Daoy (cell line): ENCODE measurements at places on chromosomes 6 and 20. TPM values are rescaled to one million over a fixed set of nuclear protein-coding genes. Genes with fewer than 3 reads are reported as not detected.

- DNase-seq, result no peak
Observed at GRCh38 chr6:99559057-99559456, 9.4 kb downstream of the CCNC start.

DNA sequence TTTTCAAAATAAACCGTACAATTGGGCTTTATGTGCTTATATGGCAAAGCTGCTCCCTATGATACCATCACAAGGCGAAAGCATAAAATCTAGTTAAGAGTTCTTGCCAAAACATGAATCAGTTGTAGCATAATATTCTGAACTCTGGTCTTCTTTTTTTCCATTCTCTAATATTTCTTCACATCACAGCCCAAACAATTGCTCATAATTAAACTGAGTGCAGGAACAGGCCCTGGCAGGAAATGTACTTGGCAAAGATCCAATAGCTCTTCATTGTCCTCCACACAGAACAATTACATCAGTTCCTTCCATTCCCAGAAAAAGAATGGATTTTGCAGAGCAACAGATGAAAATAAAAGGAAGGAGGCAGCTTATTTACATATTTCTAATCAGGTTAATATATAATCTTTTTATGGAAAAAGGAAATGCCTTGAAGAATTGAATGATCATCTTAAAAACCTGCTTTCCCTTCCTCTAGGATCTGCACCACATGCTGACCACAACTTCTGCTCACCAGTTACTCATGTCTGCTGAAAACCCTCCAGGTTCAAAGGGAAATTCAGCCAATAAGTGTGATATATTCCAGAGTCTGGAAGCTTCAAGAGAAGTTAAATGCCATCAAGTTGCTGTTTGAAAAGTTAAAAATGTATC is 123.3 kb upstream of the COL21A1 start:
- peak; percentile 85 for DNase-seq

DNA sequence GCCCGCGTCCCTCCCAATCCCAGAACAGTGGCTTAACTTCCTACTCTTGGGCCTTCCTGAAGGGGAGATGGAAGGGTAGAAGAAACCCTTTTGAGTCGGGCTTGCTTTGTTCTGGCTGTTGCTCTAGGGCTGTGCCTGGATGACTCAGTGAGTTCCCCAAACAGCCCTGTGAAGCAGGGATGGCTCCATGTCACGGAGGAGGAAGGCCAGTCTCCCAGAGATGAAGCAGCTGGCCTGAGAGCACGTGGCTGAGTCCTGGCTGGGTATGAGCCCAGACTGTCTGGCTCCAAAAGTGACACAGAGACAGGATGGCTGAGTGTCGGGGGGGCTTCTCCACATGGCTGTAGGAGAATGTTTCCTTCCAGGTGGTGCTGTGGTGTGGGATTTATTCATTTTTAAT is 4.6 kb downstream of the SYTL3 start:
- peak; percentile 72 for DNase-seq

- peak; percentile 21 for DNase-seq
Observed at GRCh38 chr20:61478094-61478493, 226.0 kb downstream of the CDH4 start.

- DNase-seq, result no peak
Observed at GRCh38 chr6:94462231-94462630, 1042.9 kb upstream of the EPHA7 start.

GRCh38 chr6:18330548-18331081 is 56.5 kb upstream of the RNF144B start:
- DNase-seq, result no peak

DNA sequence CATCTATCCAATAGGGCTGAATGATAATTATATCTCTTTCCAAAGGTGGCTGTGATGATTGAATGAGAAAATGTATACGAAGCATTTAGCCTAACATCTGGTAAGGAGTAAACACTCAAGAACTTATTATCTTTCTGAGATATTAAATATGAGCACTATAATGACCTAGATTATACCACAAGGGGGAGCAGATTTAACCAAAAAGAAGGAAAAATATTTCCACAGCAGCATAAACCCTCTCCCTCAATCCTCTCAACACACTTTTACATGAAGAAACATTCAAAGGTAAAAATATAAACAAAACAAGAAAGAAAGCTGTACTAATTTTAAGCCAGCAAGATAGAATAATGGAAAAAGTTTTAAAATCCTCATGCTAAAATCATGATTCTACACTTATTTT is 68.4 kb downstream of the SHPRH start:
- no peak for DNase-seq

The KCNS1 gene
- not detected in 2 replicates for total RNA-seq

- DNase-seq, result peak; percentile 16
Observed at GRCh38 chr20:8583566-8584043, 451.5 kb downstream of the PLCB1 start.

GRCh38 chr20:61556111-61556510 is 304.1 kb downstream of the CDH4 start:
- peak; percentile 86 for DNase-seq

- peak; percentile 19 for DNase-seq
Observed at GRCh38 chr6:84462698-84463097, 235.3 kb upstream of the CEP162 start.

DNA sequence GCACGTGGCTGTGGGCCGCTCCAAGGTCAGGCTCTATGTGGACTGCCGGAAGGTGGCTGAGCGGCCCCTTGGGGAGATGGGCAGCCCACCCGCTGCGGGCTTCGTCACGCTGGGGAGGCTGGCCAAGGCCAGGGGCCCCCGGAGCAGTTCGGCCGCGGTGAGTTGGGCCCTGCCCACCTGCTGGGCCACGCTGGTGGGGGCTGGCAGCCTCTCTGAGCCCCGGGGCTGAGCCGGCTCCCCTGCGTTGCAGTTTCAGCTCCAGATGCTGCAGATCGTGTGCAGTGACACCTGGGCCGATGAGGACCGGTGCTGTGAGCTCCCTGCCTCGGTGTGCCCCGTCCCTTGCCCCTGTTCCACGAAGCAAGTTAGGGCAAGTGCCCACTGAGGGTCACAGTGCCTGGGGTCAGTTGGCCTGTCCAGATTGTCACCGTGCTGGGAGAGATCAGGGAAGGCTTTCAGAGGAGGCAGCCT is 27.1 kb downstream of the COL20A1 start:
- no peak for DNase-seq

DNA sequence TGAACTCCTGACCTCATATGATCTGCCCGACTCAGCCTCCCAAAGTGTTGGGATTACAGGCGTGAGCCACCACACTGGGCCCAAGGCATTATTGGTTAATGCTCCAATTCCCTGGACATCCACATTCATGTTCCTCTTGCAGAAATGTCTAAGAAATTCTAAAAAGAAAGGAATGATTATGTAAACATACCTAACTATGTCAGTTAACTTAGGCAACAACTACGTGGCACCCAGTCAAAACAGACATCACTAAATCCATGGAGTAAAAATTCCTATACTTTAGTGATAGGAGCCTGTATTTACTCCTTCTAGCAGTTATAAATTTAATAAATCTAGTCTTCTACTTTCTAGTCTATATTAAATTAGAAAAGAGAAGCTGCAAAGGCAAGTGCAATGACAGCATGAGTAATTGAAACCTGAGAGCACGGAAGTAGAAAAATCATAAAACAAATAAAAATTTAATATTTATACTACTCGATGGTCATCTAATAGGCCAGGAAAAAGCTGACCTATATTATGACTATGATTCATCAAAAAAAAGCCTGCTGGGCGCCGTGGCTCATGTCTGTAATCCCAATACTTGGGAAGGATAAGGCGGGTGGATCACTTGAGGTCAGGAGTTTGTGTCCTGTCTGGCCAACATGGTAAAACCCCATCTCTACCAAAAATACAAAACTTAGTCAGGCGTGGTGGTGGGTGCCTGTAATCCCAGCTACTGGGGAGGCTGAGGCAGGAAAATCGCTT is 4.2 kb downstream of the AHI1 start:
- DNase-seq, result no peak

The TFAP2A gene
- total RNA-seq, result 4.5 and 5.6 TPM in 2 replicates

GRCh38 chr6:147625946-147626345 is 117.5 kb downstream of the SAMD5 start:
- no peak for DNase-seq

- no peak for DNase-seq
Observed at GRCh38 chr6:107634324-107635056, 144.6 kb downstream of the SOBP start.

The PROKR2 gene
- not detected in 2 replicates for total RNA-seq

DNA sequence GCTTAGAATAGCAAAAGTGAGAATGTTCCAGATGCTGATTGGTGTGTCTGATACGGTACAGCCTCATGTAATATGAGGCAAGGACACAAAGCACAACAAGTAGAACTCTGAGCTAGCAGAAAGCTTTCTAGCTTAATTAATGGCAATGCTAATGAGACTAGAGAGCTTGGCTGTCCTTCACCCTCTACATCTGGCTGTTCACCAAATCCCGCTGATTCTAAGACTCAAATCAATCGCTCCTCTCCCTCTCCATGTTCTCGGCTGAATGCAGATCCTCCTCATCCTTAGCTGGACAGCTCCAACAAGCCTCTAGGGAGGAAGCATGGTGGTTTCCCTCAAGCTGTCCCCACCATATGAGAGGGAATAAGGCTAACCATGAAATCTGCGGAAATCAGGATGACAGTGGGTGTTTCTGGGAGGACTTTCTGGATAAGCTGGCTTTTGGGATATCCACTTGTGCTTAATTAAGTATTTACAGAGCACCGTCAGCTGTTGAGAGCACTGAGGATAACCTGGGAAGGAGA is 128.9 kb downstream of the FOXC1 start:
- no peak for DNase-seq

DNA sequence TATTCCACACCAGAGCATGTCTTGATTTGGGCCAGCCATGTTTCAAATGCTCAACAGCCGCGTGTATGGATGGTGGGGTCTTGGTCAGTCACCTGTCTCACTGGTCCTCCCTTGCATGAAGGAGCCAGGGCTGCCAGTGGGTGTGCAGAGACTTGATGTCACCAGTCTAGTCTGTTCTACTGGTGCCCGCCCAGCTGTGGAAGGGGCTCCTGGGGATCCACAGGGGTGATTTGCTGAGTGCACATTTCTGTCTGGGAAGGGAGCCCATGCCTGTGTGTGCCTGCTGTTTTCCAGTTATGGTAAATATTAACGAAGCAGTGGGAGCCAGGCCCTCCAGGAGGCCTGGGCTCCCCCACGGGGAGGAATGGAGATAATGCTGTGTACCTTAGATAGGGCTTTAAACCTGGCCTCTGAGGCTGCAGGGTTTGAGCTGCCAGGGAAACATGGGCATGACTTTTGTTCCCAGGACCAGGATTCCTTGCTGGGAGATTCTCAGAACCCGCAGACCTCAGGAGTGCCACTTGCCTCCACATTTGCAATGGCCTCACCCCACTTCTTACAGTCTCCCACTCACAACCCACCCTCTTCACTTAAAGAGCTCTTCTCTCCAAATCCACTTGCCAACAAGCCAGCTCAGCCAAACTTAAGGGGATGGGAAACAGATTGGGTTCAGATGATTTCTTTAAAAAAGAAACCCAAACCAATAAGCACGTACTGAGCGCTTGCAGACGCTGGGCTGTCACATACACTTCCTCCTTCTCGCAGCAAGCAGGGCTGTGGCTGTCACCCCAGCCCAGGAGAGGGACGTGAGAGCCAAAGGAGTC is 54.1 kb downstream of the VEGFA start:
- no peak for DNase-seq

- no peak for DNase-seq
Observed at GRCh38 chr6:47138046-47138445, 95.9 kb upstream of the ADGRF1 start.

- DNase-seq, result peak; percentile 17
Observed at GRCh38 chr20:44406572-44407137, 51.2 kb downstream of the HNF4A start.

GRCh38 chr20:11569163-11569562 is 348.5 kb upstream of the BTBD3 start:
- DNase-seq, result peak; percentile 4

DNA sequence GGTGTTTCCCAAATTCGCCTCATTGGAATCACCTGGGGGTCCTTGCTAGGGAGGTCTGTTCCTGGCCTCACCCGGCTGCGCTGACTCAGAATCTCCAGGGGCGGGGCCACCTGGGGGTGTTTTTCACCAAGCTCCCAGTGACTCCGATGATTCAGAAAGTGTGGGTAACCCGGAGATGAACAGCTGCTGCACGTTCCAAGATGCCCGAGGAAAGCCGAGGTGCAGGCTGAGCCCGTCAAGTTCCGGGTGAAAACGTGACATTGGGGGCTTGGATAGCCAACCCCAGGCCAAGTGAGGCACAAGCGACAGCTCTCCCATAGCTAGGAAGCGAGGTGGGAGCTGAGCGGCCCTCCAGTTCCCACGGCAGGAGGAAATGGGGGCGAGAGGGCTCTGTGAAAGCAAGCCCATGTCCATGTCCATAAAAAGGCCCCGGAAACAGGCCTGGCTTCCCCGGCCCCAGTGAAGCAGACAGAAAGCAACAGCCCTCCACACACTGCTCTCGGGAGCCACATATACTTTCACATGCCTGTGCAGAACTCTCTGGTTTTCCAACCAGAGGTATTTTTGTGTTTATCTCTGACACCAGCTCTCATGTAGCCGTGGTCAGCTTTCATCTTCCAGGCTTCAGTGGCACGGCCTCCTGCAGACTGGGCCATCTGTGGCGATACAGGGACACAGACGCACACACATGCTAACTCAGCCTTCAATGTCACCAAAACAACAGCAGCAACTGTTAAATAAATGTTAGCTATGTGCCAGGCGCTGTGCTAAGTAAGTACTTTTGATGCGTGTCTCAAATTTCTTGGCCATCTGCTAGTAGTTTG is 90.7 kb upstream of the CCDC28A start:
- peak; percentile 92 for DNase-seq

DNA sequence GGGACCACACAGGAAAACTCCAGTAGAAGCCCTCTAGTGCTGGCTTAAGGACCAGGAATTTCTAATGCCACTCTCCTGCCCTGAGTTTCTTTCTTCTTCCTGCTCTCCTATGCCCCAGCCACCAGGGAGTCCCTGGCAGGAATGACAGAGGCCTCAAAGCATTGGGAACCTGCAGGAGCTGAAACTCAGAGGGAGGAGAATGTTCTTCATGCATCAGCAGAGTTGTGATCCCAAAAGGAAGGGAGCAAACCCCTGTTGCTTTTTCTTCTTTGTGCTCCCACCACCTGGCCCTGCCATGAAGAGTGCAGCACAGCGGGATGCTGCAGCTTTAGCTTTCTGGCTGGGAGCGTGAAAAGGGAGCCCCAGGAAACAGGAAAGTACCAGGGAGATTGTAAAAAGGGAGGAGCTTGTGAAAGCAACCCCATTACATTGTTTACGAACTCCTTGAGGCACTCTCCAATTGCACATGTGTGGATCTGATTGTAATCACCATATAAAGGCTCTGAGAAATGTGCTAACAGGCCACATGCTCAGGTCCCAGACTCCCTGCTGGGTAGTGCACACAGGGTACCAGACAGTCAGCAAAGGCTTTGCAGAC is 34.7 kb upstream of the FKBP1A start:
- DNase-seq, result no peak

The MROH8 gene
- total RNA-seq, result 0.11 TPM in 1 of 2 replicates, not detected in the other

GRCh38 chr20:39785252-39785917 is 823.2 kb downstream of the DHX35 start:
- no peak for DNase-seq

- peak; percentile 65 for DNase-seq
Observed at GRCh38 chr6:107488875-107489635, 862 bp upstream of the SOBP start.

GRCh38 chr6:138643210-138643609 is 130.4 kb upstream of the CCDC28A start:
- no peak for DNase-seq

- DNase-seq, result no peak
Observed at GRCh38 chr6:108363889-108364313, 69.0 kb downstream of the AFG1L start.
